Stimulated activated CD4-positive, alpha-beta T cell treated with anti-CD3 and anti-CD28 coated beads, Interleukin-1b, Interleukin-23, amount 100 ng/mL, for 1 hour (primary cell): ENCODE measurements at places on chromosomes 5 and 9.

DNA sequence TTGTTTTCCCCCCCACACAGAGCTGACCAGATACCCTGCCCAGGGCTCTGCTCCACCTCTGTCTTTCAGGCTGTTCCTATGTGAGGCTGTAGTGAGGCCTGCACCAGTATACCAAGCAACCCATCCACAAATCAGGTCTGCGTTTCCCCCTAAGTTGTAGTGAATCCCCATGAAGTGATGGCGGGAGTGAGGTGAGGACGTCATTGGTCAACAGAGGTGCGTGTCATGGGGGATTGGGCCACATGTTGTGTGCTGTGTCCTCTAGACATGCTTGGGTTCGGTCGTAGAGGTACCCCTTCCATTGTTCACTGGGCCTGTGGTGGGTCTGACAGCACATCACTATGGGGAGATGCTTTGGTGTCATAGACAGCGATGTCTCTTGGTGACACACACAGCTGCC is 184.6 kb downstream of the CACNA1B start:
- no peak for DNase-seq

DNA sequence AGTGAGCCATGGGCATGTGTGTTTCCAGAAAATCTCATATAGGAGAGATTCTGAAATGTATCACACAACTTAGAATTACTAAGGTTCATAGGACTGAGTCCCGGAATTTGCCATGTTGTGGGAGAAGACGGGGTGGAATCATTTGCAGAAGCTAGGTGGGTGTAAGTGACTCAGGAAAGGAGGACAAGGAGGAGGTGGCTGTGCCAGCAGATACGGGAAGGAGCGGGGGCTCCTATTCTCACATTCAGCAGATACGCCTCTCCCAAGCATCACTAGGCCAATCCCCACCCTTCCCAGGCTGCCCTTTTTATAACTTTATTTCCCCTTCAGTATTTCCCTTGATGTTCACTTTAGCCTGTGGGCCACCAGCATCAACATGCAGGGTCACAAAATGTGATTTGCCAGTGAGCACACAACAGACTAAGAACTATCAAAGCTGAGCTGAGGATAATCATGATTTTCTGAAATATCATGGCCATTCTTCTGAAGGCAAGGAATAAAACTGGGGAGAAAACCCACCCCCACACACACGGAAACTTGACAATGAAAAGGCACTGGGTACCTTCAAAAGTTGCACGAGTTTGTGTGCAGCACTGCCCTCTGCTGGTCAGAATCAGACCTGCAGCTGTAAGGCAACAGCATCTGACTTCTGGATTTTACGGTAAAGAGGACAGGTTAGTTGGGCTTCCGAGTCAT is 133.2 kb downstream of the MTX3 start:
- DNase-seq, result peak; percentile 50

DNA sequence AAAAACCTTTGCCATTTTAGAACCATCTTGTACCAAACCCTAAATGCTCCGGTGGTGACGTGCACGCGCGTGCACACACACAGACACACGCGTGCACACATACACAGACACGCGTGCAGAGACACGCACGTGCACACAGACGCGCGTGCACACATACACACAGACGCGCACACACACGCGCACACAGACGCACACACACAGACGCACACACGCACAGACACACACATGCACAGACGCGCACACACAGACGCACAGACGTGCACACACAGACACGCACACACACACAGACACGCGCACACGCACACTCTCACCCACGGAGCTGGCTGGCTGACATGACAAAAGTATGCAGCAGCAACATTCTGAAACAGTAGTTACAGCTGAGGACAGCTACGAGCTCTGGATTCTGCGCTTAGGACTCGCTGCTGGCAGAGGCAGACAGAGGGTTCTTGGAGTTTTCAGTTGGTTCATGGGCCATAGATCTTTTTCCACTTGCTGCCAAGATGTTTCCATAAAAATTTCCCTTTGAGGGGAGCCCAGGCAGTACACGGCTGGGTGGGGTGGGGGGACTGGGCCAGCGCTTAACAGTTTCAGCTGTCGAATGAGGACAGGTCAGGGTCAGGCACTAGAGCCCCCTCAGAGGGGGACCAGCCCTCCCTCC is 46.2 kb upstream of the UBAC1 start:
- DNase-seq, result no peak

DNA sequence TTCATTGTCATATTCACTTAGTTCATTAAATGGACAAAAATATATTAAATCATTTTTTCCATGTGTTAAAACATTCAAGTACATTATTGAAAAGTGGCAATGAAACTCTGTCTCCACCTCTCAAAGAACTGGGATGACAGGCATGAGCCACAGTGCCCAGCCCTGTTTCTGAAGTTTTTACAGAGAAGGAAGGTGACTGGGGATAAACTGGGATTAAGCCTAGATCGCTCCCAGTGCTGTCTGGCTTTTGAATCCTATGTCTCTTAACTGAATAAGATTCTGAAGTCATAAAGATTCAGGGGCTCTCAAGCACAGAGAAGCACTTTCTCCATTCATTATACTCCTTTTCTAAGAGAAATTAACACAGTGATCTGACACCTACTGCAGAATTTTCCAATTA is 88.3 kb downstream of the SLC38A9 start:
- no peak for DNase-seq

GRCh38 chr9:133114886-133115603 is 6.0 kb downstream of the RALGDS start:
- no peak for DNase-seq

GRCh38 chr5:178739452-178740180 is 9.2 kb upstream of the ZNF354A start:
- no peak for DNase-seq

GRCh38 chr9:99326112-99326916 is 104.2 kb downstream of the SEC61B start:
- no peak for DNase-seq

GRCh38 chr9:16453390-16453789 is 417.1 kb downstream of the BNC2 start:
- DNase-seq, result no peak

DNA sequence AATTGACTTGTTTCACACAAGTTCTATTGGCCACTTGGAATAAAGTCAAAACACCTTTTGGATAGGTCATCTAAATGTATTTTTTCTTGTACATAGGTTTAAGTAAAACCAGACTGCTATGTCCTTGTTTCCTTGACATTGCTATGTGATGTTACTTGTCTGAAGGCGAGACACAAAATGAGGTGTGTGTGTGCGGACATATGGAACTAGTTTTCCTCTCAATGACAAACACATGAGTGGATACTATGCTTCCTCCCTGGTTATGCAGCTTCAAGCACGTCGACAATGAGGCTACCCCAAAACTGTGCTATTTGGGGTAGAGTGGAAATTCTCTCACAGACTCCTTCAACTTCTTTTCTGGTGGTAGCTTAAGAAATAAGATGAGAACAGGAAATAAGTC is 276.8 kb downstream of the GAS1 start:
- DNase-seq, result no peak

GRCh38 chr9:101265261-101265660 is 119.5 kb downstream of the BAAT start:
- no peak for DNase-seq
